ENCODE measurements at places on chromosomes 2 and 18.
A peak's percentile ranks its signal among the peaks of the same experiment; 100 is the strongest.

DNA sequence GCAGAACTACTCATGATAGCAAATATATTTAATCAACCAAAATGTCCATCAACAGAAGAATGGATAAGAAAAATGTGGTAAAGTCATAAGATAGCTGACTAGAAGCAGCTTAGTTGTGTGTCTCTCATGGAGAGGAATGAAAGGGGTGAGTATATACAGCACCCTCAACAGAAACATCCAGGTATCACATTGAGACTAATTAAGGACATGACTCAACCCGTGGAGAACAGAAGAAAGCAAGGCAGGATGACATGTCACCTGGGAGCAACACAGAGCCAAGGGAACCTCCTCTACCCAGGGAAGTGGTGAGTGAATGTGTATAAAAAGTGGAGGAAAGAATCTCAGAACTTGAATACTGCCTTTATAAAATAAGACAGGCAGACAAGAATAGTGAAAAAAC, 1695.0 kb upstream of the CELF4 start:
- ATAC-seq: no peak

DNA sequence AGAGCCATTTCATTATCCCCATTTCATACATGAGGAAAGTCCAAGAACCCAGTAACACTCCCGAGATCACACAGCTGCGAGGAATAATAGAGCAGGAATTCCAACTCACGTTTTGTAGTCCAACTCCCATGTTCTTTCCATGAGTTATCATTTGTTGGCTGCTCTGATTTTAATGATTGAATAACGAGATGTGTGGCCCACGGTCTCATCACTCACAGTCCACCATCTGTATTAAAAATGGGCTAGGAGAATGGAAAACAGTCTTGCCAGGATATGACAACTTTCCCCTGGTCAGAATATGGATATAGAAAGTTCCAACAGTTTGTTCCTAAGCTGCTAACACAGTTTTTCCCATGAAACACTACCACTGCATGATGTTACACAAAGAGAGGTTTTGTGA, 147.5 kb downstream of the METTL4 start:
- ATAC-seq: no peak

DNA sequence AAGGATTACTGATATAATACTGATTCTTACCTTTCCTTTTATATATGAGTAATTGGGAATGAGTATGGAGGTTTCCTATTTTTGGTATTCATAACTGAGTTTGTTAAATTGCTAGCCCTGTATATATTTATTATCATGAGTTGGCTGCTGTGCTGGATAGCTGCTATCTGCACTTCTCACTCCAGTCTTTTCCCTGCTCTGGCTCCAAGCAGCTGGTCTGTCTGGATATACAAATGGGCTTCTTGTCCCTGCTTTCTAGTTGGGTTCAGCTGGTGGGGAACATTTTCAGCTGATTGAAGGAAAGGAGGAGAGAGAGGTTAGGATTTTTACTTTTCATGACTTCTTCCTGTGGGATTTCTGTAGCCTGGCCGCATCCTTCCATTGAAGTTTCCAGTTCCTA, 41.2 kb downstream of the AGFG1 start:
- ATAC-seq: no peak

DNA sequence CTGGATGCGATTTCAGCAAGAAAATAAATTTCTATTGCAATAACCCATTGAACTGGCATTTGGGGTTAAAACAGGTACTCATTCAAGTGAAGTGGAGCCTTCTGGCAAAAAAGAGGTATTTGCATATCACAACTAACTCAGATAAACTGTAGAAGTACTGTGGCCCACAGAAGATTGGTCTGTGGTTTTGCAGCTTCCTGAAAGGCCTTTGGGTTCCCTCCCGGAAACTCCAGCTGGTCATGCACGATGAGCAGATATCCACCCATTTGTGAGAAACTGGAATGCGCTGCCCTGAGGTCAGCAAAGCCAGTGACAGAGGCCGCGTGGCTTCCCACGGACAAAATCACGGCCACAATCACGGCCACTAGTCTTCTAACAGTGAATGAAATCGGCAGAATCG, 106.3 kb downstream of the EPHA4 start:
- ATAC-seq: peak; percentile 78

- no peak for ATAC-seq
Observed at GRCh38 chr2:207014424-207014823, 75.1 kb downstream of the CPO start.

GRCh38 chr2:172735582-172736423, at the start of gene RAPGEF4:
Gene RAPGEF4, plus strand, starts transcription at chr2:172735845. Its CDS starts 139 bp downstream, at chr2:172735984.
- peak; percentile 57 for ATAC-seq

GRCh38 chr18:12463191-12463590, 55.5 kb downstream of the PRELID3A start:
- ATAC-seq: no peak

- no peak for ATAC-seq
Observed at GRCh38 chr2:15389895-15390294, 171.2 kb downstream of the NBAS start.

DNA sequence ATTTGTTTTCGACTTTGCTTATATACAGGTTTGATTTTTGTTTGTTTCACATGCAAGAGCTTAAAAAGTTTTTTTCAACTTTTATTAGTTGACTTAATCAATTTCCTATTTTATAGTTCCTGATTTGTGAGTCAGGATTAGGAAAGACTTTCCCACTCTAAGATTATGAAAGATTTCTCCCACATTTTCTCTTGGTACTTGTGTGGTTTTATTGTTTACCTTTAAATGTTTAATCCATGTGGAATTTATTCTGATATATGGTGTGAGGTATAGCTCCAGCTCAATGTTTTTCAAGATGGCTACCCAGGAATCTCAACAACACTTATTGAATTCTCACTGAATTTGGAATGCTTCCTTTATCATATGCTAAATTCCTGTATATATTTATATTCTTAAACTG, 117.8 kb upstream of the LGALSL start:
- ATAC-seq: no peak

DNA sequence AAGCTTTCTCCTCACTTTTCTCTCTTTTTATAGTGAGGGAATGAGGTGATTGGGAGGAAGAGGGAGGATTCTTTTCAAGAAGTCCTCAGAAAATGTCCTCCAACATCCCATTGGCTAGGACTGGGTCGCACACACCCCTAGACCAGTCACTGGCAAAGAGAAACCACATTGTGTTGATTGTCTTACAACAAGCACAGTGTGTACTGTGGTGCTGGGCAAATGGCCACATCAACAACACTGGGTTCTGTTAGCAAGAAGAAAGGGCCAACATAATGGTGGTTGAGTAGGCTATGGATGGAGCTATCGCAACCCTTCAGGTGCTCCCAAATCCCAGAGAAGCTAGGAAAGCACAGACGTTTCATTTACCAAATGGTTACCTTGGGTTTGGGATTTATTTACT, 18.7 kb upstream of the PTPN4 start:
- no peak for ATAC-seq

DNA sequence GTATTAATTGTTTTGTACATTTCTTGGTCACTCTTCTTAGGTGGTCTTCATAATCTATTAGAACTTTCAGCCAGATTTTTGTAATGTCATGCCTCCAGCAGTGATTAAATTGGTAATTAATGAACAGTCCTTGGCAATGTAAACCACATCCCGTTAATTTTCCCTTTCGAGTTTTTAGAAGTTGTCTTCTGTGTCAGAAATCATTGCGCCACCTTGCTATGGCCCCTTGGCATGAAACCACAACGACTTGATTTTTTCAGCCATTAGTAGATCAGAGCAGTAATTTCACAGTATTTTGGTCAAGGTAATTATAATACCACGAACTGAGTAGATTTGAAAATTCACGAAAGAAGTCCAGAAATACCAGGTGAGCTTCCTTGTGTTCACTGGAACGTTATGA, 86.0 kb upstream of the OTX1 start:
- no peak for ATAC-seq

- ATAC-seq: no peak
Observed at GRCh38 chr2:200033929-200034328, 78.5 kb downstream of the MAIP1 start.

- no peak for ATAC-seq
Observed at GRCh38 chr2:12928197-12928774, 211.6 kb downstream of the TRIB2 start.

DNA sequence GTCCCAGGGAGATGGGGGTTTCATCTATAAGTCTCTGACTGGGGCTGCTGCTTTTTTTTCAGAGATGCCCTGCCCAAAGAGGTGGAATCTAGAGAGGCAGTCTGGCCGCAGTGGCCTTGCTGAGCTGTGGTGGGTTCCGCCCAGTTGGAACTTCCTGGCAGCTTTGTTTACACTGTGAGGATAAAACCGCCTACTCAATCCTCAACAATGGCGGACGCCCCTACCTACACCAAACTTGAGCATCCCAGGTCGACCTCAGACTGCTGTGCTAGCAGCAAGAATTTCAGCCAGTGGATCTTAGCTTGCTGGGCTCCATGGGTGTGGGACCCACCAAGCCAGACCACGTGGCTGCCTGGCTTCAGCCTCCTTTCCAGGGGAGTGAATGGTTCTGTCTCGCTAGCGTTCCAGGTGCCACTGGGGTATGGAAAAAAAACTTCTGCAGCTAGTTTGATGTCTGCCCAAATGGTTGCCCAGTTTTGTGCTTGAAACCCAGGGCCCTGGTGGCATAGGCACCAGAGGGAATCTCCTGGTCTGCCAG, 152.6 kb upstream of the CYP26B1 start:
- ATAC-seq: no peak

GRCh38 chr18:50848061-50848551, 28.3 kb upstream of the MRO start:
- no peak for ATAC-seq

- ATAC-seq: peak; percentile 35
Observed at GRCh38 chr2:73070643-73071359, 711 bp downstream of the SFXN5 start.

GRCh38 chr18:37470986-37471385, 94.6 kb downstream of the CELF4 start:
- ATAC-seq: no peak

GRCh38 chr2:149050188-149050587, 11.7 kb downstream of the LYPD6B start:
- no peak for ATAC-seq

DNA sequence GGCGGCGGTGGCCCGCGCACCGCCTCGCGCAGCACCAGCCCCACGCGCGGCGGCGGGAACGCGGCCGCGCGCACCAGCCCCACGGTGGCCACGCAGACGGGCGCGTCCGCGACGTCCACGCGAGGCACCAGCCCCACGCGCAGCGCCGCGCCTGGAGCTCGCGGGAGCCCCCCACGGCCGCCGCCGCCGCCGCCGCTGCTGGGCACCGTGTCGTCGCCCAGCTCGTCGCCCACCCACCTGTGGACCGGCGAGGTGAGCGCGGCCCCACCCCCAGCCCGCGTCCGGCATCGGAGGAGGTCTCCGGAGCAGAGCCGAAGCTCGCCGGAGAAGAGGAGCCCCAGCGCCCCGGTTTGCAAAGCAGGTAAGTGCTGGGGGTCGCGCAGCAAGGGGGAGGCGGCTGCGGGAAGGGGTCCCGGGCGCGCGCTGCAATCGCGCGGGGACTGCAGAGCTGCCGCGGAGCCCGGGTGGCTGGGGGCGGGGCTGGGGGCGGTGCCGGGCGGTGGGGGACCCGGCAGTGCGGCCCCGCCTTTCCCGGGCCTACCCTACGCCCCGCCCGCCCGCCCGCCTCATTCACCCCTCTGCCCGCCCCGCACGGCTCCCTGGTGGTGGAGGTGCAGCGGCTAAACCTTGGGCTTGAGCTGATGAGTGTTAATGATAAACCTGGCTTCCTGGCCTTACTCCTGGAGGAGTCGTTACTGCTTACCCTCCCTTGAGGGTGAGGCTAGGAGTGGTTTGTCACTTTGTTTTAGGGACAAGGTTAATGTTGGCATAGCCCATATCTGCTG, 851 bp downstream of the FAM117B start:
- peak; percentile 79 for ATAC-seq

DNA sequence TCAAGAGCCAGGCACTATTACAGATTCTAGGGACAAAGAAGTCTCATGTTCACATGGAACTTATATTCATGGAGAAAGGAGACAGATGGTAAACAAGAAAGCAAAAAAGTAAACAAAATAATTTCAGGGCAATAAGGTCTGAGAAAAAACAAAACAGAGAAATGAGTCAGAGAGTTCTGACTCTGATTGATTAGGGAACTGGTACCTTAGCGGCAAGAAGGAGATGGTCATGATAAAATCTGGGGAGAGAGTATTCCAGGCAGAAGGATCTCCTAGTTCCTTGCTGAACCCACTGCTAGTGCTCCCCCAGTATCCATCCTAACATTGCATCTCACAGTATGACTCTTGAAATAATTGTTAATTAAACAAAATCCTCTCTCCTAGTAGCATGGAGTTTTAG, 161.8 kb upstream of the KLF7 start:
- ATAC-seq: no peak

DNA sequence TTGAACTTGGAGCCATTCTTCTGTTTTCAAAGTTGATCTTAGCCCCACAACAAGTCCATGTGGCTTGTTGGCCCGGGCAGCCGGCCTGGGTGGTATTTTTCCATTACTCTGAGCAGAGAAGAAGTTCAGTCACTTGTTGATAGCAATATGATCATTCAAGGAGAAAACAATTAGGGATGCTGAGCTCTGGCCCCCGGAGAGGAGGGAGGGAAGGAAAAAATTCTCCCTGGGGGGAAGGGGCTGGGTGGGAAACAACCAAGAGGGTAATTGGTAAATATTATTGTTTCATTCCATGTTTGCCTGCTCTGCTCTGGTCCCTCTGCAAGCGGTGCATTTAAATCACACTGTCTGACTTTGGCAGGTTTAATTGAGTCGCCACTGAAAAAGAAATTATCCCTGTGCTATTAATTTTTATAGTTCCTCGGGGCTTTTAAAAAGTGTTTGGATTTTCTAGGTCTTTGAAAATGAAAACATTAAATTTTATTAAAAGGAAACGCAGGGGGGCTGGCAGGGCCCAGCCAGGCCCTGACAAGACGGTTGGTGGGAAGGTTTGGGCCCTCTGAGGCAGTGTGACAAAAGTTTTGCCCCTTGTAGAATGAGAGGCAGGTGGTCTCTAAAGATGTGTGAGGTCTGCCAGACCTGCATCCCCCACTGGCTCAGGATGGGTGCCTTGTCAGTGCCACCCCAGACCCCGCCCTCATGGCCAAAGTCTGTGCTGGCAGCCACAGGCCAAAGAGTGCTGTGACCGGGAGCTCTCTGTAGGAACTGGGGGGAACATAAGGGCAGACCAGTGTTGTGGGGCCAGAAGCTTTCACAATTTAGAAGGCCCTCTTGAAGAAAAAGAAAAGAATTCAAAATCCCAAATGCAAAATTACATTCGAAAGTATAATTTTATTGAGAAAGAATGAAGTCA, 52.5 kb upstream of the SLC14A2 start:
- ATAC-seq: no peak

- ATAC-seq: no peak
Observed at GRCh38 chr2:226023383-226023782, 623.9 kb downstream of the NYAP2 start.

Measured in stimulated activated memory B cell treated with anti-CD40 and anti-IgM and Interleukin-4, amounts not matched to agents 10 μg/mL and 1 μg/mL and 100 μg/mL, for 72 hours (primary cell).